ENCODE measurements at places on chromosomes 4 and X.

DNA sequence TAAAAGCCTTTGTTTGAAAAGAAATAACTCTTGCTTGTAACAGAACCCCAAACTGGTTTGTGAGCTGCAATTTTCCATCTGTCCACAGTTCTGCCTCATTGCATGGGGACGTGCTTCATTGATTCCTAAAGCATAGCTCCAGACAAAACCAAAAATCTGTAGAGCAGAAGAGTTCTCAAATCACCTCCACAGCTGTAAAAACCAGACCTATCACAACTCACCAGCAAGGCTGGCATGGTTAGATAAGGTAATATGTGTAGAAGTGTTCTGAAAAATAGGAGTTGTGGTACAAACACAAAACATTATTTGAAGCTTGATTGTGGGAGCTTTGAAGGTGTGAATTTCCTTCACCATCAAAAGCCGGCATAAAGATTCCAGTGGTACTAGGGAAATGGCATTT, 12.5 kb upstream of the RAB28 start:
- no peak for DNase-seq

DNA sequence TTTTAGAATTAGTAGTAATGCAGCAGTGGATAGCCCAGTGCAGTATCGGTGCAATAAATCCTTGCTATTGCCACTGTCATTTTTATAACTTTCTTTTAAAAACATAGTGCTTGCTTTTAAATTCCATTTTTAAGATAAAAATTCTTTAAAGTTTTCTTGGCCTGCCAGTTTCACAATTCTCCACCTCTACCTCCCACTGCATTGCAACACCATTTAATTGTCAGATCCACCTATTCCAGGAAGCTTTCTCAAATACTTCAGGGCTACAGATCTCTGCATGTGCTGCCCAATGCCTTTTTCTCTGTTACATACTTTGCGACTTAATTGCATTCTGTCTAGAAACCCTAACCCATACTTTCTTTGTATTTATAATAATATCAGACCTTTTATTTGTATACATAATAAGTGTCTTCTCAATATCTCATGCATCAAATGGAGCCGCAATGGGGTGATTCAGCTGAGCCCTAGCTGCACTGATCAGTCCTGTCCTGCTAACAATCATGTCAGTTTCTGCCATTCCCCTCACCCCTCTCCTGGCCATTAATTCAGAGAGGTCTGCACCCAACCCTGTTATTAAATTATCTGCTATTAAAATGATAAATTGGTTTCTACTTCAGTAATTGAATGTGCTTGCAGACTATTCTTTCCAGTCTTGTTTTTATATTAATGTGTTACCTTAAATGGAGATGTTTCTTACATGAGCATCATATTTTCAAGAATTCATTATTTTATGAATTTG, 193.1 kb downstream of the SLIT2 start:
- no peak for DNase-seq

GRCh38 chr4:56468097-56468422, 643 bp downstream of the SRP72 start:
- DNase-seq = peak; percentile 47

DNA sequence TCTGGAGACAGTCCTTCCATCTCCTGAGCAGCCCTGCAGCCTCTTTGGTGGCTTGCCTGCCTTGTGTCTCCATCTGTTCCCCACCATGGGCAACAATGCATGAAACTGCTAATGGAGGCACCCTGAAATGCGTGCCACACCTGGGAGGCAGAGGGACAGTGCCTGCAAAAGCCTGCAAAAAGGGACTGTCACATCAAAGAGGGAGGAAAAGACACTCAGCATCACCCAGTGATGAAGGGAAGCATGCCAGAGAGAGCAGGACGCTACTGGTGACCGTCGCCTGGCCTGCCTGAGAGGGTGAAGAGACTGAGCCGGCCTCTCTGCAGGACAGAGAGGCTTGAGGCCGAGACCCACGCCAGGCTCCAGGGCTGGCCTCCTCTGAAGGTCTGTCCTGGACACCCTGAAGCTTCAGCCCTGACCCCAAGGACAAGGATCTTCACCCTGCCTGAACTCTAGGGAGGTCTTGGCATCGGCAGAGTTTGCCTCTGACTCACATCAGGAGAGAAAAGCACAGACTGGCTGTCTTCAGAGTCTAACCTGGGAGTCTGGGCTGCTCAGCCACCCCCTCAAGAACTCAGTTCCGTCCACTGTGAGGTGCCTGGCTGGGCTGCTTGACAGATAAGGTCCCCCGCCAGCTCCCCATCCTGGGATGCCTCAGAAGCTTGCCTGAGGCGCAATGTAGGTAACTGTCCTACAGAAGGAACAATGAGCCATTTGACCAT, 8.1 kb downstream of the ACSL1 start:
- no peak for DNase-seq

DNA sequence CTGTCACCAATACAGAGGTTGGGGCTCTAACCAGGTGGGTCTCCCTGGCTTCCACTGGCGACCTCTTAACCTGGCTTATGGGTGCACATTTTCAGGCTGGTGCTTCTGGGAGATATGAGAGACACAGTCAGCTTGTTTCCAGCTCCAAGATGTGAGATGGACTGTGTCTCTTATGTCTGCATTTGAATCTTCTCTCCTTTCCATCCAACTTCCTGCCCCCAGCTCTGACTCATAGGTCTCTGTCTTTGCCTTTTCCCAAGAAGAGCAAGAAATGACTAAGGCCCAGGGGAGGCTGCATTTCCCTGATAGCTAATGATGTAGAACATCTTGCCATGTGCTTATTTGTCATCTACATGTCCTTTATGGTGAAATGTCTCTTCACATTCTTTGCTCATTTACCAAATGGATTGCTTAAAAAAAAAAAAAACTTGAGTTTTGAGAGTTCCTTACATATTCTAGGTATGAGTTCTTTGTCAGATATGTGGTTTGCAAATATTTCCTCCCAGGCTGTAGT, 3.2 kb upstream of the UXT start:
- peak; percentile 77 for DNase-seq

GRCh38 chrX:134600714-134601113, 57.6 kb downstream of the PLAC1 start:
- no peak for DNase-seq

- DNase-seq = no peak
These were observed 883 bp upstream of the KLHL4 start for GRCh38 chrX:87516717-87517121.

DNA sequence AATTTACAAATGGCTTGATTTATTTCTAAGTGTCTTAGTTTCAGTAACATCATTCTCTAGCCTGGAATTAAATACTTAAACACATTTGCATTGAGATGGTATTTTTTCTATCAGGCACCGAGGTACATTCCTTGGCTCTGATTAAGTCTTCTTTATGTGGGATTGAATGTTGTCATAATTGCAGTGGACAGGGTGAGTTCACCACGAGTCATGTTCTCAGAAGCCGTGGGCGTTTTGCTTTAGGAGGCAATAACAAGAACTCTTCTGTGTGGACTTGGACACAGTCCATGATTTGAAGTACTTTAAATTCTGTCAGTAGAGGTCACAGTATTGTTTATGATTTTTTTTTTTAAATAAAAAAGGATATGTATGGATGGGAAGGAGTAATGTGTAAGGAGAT, 57.1 kb upstream of the EFHC2 start:
- DNase-seq = peak; percentile 64

DNA sequence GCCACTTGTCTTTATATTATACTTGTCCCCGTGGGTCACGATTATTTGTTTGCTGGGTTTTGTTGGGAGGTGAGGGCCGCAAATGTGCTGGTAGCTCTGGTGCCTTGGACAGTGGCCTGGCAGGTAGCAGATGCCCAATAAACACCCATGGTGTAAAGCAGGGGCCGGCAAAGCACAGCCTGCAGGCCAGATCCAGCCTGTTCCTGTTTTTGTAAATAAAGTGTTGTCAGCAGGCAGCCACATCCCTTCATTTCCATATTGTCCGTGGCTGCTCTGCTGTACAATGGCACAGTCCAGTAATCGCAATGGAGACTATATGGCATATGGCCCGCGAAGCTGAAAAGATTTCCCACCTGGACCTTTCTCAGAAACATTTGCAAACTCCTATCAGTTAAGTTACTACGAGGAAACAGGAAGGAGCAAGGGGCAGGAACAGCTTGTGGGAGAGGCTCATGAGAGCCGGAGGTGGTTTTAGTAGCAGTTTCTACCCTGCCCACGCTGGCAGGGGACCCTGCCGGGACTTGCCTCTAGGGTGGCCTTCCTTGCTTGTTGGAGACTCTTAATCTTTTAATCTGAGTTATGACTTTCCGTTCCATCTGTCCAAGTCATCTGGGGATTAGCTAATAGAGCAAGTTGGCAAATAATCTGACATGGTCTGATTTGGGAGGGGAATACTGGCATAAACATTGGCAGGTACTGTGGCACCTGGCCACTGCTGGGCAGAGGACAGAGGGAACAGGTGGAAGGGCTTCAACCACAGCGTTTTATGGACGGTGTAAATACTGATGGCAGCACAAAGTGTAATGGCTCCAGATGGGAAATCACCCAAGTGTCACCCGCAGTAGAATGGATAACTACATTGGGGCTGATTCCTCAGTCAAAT, 19.6 kb downstream of the CLCN4 start:
- DNase-seq = no peak

DNA sequence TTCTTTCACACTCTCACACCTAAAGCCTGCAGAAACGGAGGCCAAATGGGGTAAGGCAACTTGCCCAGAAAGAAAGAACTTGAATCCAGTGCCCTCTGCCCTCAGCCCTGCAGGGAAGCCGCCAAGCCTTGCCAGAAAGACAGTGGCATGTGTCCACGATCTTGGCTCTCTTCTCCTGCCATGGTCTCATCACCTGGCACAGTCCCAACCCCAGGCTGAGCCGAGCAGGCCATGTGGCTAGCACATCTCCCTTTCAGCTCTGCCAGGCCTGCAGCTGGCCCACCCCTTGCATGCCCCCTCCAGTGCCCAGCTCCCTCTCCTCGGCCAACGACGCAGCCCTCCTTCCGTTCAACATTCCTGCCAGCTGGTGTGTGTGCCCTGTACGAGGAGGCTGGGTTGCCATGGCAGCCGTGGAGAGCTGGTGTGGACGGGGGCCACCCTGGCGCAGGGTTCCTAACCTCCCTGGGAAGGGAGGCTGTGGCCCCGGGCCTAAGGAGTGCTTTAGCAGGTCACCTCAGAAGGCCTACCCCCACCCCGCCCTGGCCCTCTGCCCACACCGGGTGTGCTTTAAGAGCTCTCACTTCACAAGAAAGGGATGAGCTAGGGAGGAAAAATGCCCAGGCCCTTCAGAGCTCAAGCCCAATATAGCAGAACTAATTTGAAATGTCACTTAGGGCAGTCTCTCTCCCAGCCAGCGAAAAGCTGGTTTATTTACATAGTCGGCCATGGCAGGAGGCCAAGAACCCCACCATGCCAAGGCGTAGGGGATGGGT, 73.0 kb upstream of the PJA1 start:
- no peak for DNase-seq

- DNase-seq = no peak
These were observed 339.5 kb downstream of the DHX15 start for GRCh38 chr4:24244663-24245490.

GRCh38 chr4:155179216-155179615, 29.2 kb upstream of the NPY2R start:
- no peak for DNase-seq

DNA sequence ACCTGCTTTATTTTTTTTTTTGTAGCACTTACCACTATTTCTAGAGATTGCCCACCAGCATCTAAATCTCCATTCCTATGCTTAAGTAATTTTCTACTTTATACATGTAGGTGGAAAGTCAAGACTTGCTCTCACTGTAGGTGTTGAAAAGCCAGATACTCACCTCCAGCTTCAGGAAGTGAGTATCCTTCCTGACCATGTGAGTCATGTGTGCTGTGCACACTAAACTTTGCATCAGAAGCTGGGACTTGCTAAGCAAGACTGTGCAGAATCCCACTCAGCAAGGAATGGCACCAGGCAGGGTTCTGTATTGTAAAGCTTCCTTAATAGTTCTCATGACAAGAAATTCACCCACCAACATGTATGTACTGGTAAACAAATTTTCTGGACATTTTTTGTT, 151.8 kb downstream of the POU4F2 start:
- no peak for DNase-seq

DNA sequence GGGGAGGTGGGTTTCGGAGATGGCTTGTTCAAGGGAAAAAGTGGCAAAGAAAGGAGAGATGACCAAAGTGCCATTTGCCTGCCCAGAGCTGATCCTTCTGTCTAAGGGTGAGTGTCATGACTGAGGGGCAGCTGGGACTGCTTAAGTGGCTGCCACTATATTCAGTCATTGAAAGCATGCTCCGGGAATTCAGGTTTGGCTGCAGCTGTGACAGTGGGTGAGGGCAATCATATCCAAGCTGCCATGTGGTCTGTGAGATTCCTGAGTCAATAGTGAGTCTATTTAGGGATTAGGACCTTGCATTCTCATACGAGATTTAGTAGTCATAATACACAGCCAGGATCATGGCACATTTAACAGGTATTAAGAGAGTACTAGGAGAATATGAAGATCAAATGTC, 138.8 kb upstream of the BANK1 start:
- no peak for DNase-seq

GRCh38 chrX:1502241-1502640, 34.7 kb downstream of the P2RY8 start:
- DNase-seq = no peak

- no peak for DNase-seq
These were observed 6.8 kb downstream of the PTCHD1 start for GRCh38 chrX:23341452-23341851.

- DNase-seq = no peak
These were observed 40.1 kb downstream of the HTT-AS start for GRCh38 chr4:3034231-3034630.

DNA sequence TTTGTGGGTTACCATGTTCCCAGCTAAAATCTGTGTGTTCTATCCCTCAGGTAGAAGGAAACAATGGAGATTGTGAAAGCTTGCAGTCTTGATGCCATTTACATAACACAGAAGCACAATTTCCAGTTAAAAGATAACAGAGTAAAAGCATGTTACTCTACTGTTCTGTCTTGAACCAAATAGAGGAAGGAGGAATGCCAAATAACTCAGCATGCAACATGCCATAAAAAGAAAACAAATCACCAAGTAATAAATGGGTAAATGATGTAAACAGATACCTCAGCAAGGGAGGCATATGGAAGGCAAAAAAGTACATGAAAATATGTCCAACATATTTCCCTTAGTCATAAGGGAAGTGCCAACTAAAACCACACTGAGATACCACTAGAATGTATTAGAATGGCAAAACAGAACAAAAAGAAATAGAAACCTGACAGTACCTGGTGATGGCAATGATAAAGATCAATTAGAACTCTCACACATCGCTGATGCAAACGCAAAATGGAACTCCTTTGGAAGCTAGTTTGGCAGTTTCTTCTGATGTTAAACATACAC, 502.6 kb upstream of the HS3ST1 start:
- no peak for DNase-seq

DNA sequence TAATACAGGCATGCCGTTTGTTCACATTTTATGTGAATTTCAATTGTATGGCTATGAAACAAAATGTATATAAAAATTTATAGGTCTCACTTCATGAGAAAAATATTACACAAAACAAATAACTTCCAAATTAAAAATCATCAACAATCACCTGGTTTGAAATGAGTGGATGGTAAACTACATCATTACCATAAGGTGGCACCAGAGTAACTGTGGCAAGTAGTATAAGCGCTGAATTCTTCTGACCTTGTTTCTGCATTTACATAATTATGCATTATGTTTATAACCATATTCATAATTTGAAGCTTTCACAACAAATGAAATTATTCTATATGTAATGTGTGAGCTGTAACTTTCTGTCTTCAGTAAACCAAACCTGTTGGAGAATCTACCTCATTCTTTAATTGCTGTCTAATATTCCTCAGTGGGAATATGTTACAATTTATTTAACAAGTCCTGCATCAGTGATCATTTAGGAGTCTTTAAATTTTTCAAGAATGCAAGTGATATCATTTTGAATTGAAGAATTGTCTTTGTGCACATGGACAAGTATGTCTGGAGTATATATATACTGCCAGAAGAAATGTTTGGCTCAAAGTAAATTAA, 55.2 kb downstream of the MMRN1 start:
- no peak for DNase-seq

Data from activated CD4-positive, alpha-beta T cell treated with anti-CD3 and anti-CD28 coated beads for 48 hours (primary cell).